Prostate gland (tissue), 2 donors: ENCODE measurements at places on chromosomes 1 and 21.

DNA sequence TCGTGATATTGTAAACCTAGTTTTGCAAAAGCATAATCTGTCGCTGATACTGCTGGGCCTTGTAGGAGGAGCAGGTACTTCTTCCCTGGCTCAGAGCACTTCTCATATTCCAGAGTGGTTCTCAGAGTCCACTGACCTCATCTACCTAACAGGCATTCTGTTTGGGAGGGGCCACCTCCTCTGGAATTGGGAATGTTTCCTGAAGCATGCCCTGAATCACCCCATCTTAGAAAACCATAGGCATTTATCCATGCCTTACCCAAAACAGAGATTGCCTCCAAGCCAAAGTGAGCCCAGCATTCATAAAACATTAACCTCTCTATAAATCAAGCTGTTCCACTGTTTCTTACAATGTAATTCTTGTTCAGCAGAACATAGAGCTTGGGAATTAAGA, 35.1 kb downstream of the SLC44A3 start:
- DNase-seq, result no peak
- no peaks in the 10 kb centered on the region for H3K27me3 ChIP-seq
- H3K4me1 ChIP-seq, result no peaks in the 10 kb centered on the region
- H3K4me3 ChIP-seq, result no peak overlapping the region
- peak overlapping the region; percentile 81 for H3K27ac ChIP-seq

GRCh38 chr1:64505944-64506655, 36.2 kb downstream of the CACHD1 start:
- no peaks in the 10 kb centered on the region for H3K36me3 ChIP-seq
- no peak for DNase-seq
- H3K4me3 ChIP-seq, result peak overlapping the region; percentile 22
- H3K27me3 ChIP-seq, result no peaks in the 10 kb centered on the region

DNA sequence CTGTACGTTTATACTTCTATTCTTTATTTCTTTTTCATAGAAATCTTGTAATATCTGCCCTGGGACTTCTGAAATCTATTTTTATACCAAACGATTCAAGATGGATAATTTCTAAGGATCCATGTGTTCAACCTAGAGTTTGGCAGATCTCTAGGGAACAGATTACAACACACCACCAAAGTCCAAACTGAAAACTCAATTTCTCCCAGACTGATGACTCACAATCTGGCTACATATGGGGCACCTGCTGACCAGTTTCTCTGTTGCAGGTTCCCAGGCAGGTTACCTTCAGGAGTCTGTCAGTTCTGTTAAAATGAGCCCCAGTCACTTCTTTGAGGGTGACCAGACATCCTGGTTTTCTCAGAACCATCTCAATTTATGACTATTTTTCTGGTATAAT, 439.4 kb downstream of the GPATCH2 start:
- H3K27me3 ChIP-seq, result no peaks in the 10 kb centered on the region
- H3K4me3 ChIP-seq, result no peak overlapping the region
- no peak for DNase-seq
- H3K4me1 ChIP-seq, result no peaks in the 10 kb centered on the region
- no peaks in the 10 kb centered on the region for H3K36me3 ChIP-seq
- no peak overlapping the region for H3K27ac ChIP-seq

DNA sequence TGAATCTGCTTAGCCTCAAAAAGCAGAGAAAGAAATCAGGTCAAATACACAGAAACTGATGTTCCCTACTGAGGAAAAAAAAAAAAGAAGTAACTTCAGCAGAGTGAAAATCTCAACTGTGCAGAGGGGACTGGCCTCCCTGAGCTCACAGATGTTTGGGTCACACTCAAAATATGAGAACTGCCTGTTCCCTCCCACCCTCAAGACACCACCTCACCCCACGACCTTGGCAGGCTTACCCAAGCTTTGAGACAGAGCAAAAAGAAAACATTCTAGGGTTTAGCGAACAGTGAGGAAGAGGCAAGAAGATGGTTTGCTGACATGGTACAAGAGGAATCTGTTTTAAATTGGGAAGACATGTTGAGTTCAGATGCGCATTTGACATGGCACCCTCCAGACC, 48.8 kb downstream of the NID1 start:
- H3K4me1 ChIP-seq, result no peaks in the 10 kb centered on the region
- H3K27ac ChIP-seq, result peak overlapping the region; percentile 69
- H3K27me3 ChIP-seq, result no peaks in the 10 kb centered on the region
- H3K4me3 ChIP-seq, result no peak overlapping the region

DNA sequence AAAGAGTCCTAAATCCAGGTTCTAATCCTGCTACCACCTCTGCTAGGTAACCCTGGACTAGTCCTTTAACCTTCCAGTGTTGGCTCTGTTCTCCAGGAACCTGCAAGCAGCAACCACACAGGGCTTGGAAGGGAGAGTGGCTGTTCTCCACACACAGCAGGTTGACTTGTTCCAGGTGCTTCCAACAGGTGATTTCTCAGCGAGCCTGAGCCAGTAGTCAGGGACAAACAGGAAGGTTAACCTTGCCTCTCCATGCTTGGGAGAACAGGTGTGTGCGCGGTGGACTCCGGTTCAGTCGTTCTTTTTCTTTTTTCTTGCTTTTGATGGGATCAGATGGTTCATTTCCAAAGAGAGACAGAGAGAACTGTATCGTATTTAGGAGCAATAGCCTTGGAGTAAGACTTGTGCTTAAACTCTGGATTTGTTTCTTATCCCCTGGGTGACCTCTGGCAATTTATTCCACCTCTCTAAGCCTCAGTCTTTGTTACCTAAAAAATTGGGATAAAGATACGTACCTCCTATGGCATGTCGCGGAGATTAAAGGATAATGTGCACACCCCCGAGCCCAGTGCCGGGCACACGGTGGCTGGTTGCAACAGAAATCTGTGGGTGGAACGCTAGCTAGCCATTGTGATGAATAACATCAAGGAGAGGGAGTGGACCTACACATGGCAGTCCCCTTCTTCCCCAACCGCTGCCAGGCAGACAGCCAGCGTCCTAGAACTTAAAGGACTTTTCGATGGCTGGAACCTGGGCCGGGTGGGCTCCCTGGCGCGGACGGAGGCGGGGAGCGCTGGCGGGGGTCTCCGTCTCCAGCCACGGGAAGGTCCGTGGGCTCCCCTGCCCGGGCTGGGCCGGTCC, 583 bp upstream of the CACHD1 start:
- peak overlapping the region; percentile 82 for H3K27ac ChIP-seq
- no peaks in the 10 kb centered on the region for H3K27me3 ChIP-seq
- H3K4me3 ChIP-seq, result peak overlapping the region; percentile 56
- no peaks in the 10 kb centered on the region for H3K4me1 ChIP-seq
- H3K36me3 ChIP-seq, result no peaks in the 10 kb centered on the region

DNA sequence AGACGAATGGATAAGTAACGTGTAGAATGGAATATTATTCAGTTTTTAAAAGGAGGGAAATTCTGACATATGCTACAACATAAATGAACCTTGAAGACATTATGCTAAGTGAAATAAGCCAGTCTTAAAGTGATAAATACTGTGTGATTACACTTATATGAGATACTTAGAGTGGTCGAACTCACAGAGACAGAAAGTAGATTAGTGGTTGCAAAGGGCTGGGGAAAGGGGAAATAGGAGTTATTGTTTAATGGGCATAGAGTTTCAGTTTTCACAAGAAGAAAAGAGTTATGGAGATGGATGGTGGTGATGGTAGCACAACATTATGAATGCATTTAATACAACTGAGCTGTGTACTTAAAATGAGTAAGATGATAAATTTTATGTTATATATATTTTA, 14.7 kb upstream of the AHCYL1 start:
- H3K36me3 ChIP-seq, result no peaks in the 10 kb centered on the region
- no peak overlapping the region for H3K4me3 ChIP-seq
- no peaks in the 10 kb centered on the region for H3K4me1 ChIP-seq
- DNase-seq, result no peak

DNA sequence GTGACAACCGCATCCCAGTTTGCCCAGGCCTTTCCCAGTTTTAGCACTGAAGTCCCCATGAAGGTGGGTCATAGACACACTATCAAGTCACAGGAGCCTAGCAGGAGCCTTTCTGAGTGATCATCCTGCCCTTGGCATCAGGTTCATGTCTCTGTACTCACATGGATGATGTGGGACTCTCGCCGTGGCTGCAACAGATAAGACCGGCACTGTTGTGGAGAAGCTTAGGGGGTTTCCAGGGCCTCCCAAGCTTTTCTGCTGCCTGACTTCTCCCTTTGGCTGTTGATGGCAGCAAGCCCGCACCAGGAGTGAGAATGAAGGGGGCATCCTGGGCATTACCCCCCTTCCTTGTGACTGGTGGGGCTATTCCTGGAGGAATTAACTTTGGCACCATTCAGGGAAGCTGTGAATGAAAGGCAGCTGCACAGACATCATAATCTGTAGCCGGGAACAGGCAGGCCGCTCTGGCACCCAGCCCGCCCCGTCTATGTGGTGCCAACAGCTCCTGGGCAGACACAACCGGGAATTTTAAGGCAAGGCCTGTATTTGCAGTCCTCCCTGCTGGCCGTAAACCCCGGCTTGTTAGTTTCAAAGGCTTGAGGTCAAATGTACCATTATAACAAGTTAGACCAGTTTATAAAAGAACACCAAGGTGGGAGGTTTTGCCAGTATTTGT, 148.6 kb downstream of the HUNK start:
- H3K27me3 ChIP-seq, result no peaks in the 10 kb centered on the region
- H3K27ac ChIP-seq, result peak overlapping the region; percentile 51
- H3K36me3 ChIP-seq, result no peaks in the 10 kb centered on the region
- H3K4me1 ChIP-seq, result peaks cover 15% of the 10 kb centered on the region

- no peaks in the 10 kb centered on the region for H3K4me1 ChIP-seq
- H3K27me3 ChIP-seq, result no peaks in the 10 kb centered on the region
- no peak for DNase-seq
- no peaks in the 10 kb centered on the region for H3K36me3 ChIP-seq
- no peak overlapping the region for H3K27ac ChIP-seq
These were observed 652.5 kb downstream of the KIF26B start for GRCh38 chr1:245807306-245807705.

DNA sequence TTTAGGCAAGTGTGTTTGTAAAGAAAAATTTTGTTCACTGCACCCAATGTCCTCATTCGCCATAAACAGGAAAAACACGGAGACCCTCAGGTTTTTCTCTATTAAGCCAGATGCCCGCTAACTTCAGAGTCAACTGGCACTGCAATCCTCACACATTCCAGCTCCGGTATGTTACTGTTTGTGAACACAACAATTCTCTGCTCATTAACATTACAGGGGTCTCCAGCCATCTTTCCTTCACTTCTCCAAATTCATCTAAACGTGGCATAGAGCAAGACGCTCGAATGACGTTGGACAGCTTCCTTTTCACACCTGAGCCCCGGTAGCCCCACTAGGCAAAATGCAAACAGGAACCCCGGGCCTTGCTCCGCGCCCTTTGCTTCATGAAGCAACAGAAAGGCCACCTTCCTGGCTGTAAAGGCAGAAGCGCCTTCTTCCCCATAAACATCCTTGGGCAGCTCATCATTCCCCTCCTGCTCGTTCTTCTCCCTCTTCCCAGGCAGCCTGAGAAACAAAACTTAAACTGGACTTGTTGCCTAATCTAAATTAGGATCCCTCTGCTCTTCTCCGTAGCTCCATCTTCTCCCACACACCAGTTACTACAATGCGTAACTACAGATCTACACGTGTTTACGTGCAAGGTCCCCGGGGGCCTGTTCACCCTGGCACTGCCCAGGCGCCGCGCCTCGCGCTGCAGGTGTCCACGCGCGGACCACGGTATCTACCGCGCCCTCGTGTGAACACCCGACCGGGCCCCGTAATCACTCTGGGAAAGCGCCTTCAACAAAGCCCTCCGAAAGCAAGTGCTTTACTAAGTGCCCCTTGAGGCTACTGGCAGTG, 1.2 kb downstream of the LBR start:
- peak overlapping the region; percentile 91 for H3K4me3 ChIP-seq
- no peaks in the 10 kb centered on the region for H3K36me3 ChIP-seq
- peak overlapping the region; percentile 92 for H3K27ac ChIP-seq

GRCh38 chr1:107704911-107705310, 260.1 kb downstream of the VAV3 start:
- no peaks in the 10 kb centered on the region for H3K27me3 ChIP-seq
- H3K4me1 ChIP-seq, result no peaks in the 10 kb centered on the region
- H3K27ac ChIP-seq, result no peak overlapping the region
- H3K36me3 ChIP-seq, result no peaks in the 10 kb centered on the region

DNA sequence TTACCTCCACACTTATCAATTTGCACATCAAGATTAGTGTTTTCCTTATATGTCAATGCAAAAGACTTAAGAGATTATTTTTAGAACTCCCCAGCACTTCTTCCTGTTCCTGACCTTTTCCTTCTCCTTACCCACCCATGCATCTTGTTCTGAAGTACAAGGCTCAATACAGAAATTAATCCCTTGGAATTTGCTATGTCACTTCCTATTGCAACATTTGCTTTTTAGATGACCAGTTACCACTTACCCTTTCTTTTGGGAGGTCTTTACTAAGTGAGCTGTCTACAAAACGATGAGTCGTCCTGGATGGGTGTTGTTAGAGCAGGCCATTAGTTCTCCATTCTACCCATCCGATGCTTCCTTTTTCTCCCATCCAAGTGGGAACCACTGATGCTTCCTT, 221.2 kb downstream of the FMN2 start:
- no peak overlapping the region for H3K4me3 ChIP-seq
- H3K27me3 ChIP-seq, result no peaks in the 10 kb centered on the region
- H3K36me3 ChIP-seq, result no peaks in the 10 kb centered on the region
- DNase-seq, result no peak
